ENCODE measurements at places on chromosomes 3 and 15. TPM values are rescaled to one million over a fixed set of nuclear protein-coding genes. Genes with fewer than 3 reads are reported as not detected.

- no peak for DNase-seq
Observed at GRCh38 chr15:66138096-66138783, 115.3 kb downstream of the MEGF11 start.

- DNase-seq, result no peak
Observed at GRCh38 chr15:69887553-69887952, 210.2 kb downstream of the TLE3 start.

DNA sequence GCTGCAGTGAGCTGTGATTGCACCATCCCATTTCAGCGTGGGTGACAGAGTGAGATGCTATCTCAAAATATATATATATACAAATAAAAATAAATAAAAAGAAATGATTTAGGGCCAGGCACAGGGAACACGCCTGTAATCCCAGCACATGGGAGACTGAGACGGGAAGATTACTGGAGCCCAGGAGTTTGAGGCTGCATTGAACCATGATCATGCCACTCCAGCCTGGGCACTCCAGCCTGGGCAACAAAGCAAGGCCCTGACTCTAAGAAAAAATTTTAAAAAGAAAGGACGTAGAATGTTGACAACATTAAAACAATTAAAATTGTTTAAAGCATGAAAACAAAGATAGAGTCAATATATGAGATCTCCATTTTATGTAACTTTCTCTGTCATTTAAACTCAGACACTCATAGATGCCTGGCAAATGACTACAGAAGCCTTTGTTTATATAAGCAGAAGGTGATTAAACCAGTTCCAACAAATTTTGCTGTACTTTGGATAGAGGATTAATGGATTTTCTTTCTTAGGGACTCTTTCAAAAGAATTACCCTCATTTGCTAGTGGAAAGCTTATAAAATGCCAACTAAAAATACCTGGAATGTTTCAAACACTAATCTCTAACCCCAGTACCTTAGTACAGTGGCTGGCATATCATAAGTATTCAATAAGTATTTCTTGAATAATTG lies 10.7 kb upstream of the TRPM7 start:
- no peak for DNase-seq

DNA sequence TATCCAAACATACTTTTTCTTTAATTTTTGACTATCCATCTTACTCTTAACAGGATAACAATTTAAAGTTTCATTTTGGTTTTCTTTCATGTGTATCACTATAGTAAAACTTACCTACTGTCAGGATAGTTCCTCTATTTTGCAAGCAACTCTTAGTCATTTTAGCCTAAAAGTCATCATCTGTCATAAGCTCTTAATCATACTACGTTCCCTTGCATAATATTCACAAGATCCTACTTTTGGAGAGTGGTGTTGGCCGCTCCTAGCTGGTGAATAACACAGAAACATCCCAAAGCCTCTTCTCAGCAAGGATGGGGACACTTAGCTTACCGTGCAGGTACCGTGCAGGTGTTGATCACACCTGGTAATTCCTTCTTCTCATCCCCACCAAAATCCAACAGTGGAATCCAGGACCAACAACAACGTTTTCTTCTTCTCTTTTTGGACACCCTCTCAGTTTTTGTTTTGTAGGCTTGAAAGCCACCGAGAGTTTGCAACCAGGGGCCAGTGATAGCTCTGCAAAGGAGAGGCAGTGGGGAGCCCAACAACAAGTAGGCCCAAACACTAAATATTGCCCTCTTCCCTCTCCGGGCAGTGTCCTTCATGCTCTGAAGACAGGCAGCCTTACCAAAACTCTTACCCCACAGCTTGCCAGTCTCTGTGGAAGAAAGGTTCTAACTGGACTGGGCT lies 433 bp downstream of the FILIP1L start:
- DNase-seq, result no peak

DNA sequence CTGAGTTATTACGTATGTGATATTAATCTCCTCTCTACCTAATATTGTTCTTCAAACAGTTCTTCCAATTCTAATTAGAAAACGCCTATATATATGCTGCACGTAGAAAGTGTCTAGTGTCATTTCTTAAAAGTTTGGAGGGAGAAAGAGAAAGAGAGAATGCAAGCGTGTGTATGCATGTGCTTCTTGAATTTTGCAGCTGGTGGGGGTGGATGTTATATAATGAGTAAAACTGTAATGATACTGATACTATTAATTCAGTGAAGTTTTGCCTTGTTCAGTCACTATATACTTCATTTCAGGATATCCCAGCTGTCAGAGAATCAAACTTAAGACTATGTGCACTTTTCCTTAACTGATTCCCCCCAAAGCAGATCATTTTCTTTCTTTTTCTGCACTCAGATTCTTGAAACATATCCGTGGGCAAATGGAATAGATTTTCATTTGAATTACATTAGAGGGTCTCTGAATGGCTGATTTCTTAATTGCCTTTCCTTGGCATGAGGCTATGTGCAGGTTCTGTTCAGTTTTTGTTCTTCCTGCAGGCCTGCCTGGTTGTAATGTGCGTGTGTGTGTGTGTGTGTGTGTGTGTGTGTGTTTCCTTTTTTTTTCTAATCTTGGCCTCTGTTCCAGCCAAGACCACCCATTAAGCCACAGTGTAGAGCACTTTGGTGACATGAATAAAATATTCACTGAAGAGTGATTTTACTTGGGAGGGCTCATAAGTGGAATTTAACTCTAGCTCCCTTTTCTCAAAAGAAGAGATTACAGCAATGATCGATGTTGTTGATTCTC lies 617.5 kb downstream of the RBMS3 start:
- no peak for DNase-seq

- no peak for DNase-seq
Observed at GRCh38 chr15:73142802-73143762, 90.8 kb downstream of the NEO1 start.

- DNase-seq, result no peak
Observed at GRCh38 chr3:61947456-61947855, 386.1 kb downstream of the PTPRG start.

DNA sequence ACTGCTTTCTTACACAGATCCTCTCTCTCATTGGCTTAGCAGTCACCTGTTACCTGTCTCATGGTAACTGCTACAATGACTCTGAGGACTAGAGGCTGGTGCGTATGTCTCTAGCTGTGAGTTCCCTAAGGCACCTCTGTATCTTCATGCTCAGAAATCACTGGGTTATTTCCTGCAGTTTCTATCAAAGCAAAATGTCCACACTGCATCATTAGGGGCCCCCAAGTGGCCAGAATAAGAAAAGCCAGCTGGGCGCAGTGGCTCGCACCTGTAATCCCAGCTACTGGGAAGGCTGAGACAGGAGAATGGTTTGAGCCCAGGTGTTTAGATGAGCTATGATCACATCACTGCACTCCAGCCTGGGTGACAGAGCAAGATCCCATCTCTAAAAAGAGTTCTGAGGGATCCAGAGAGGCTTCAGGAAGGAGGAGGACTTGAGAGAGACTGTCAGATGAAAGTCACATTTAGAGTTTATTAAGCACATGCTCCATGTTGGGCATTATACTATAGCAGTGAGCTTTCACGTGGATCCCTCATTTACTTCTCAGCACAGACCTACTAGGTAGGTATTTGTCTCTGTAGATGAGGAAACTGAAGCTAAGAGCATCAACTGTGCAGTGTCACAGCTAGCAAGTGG lies 2.3 kb upstream of the VPS18 start:
- DNase-seq, result no peak

GRCh38 chr15:87215100-87215499 lies 1041.4 kb downstream of the NTRK3 start:
- no peak for DNase-seq

DNA sequence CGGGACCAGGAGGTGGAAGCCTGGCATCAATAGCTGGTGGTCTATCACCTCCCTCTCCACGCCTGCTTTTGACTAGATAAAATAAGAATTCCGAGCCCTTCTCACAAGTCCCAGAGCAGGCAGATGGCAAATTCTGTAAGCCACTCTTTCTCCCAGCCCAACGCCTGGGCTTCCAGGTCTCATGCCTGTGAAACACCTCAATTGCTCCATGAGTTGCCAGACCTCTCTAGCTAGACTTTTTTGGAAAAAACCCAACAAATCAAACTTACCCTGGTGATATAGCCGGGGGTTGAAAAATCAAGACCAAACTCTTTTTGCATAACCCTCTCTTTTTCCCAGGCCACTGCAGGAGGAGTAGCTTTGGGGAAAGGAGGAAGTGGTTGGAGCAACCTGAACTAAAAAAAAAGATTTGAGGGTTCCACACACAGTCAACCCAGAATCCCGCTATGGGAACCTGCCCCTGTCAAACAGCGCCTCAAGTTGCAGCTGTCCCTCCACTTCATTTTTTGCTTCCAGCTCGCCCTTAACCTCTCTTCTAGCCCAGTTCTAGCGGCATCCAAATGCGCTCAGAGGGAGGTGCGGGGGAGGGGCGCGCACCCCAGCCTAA lies 7.0 kb downstream of the BHLHE40 start:
- no peak for DNase-seq

DNA sequence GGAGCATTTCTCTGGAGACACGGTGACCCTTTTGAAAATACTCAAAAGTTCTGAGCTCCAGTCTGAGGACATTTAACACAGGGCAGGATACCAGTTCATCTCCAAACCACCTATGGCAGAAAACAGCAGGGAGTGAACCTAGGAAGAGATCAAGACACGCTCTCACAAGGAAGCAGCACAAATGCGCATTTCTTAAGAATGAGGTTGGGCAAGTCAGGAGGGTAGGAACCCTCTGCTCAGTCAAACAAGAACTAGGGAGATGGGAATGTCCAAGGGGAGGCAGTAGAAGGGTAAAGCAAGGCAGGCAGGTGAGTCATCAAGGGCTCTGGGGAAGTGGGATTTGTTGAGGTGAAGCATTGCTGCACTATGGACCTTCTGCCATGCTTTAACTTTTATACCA lies 60.3 kb upstream of the PSMD6 start:
- no peak for DNase-seq

DNA sequence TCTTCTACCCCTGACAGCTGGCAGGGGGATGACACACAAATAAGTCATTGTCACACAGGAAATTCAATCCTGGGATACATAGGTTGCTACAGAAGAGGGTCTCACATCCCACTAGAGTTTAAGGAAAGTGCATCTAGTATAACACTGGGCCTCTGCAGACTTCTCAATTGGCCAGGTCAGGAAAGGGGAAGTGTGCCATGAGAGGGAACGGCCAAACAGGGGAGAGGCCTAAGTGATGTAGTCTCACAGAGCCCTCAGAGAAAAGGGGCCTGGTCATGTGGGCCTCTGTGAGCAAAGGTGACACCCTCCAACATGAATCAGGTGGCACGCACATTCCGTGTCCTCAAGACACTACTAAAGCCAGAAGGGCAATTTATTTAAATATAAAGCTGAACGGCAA lies 11.2 kb downstream of the ZXDC start:
- DNase-seq, result no peak

GRCh38 chr3:66648975-66649374 lies 148.2 kb upstream of the LRIG1 start:
- DNase-seq, result no peak

GRCh38 chr3:129793942-129794310 lies 99.6 kb downstream of the TMCC1 start:
- no peak for DNase-seq

DNA sequence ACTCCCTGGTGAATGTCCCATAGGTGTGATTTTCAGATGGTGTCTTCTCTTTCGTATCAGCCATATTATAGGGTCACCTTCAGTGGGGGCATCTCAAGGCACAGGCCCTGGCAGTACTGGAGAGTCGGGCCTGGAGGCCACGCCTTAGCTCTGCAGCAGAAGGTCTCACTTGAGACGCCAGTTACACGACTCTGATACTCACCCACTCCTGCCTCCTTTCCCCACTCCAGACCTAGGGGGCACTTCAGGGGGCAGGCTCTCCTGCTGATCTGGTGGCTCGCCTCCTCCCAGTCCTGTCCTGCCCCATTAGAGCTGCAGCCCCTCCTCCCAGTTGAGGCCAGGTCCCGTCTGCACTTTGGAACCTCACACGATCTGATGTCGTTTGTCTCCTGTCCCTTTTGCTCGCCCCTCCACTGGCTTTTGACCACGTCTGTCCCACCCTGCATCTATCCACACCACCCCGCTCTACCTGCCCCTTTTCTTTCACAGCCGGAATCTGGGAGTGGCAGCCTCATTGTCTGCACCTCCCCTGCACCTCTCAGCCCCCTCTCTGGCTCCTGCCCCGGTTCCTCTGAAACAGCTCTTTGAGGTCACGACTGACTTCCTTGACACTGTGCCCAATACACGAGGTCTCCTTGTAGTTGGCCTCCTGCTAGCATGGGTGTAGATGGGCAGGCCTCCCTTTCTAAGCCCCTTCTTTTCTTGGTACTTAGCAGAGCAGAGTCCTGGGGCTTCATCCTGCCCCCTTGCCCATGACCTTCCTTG lies 181.9 kb downstream of the NSMCE3 start:
- no peak for DNase-seq

DNA sequence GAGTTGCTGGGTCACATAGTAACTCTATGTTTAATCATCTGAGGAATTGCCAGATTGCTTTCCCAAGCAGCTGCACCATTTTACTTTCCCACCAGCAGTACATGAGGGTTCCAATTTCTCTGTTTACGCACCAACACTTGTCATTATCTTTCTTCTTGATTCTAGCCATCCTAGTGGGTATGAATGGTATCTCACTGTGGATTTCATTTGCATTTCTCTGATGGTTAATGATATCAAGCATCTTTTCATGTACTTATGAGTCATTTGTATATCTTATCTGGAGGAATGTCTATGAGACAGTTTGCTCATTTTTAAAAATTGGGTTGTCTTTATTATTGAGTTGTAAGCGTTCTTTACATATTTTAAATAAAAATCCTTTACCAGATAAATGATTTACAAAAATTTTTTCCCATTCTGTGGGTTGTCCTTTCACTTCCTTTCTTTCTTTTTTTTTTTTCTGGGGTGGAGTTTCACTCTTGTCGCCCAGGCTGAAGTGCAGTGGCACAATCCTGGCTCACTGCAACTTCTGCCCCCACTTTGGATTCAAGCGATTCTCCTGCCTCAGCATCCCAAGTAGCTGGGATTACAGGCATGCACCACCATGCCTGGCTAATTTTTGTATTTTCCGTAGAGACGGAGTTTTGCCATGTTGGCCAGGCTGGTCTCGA lies 8.9 kb upstream of the SGO1 start:
- DNase-seq, result no peak

GRCh38 chr3:172287937-172288477 lies 160.2 kb downstream of the GHSR start:
- no peak for DNase-seq

- DNase-seq, result no peak
Observed at GRCh38 chr3:97981886-97982285, 9.7 kb upstream of the RIOX2 start.

HTR3E gene
- not detected for polyA plus RNA-seq

LMAN1L gene
- polyA plus RNA-seq, result not detected

ACAP2 gene
- 15.7 TPM for polyA plus RNA-seq

RBP2 gene
- not detected for polyA plus RNA-seq

KIF15 gene
- polyA plus RNA-seq, result 2.8 TPM

MST1R gene
- polyA plus RNA-seq, result 106 TPM

GOLGA6A gene
- polyA plus RNA-seq, result not detected

PCSK6 gene
- 3.5 TPM for polyA plus RNA-seq

PDZRN3 gene
- polyA plus RNA-seq, result not detected

SPATA12 gene
- polyA plus RNA-seq, result 0.08 TPM

GOLGA6L7 gene
- not detected for polyA plus RNA-seq

KCNMB2 gene
- not detected for polyA plus RNA-seq
